H1 (cell line): ENCODE measurements at places on chromosomes 5 and 9.

DNA sequence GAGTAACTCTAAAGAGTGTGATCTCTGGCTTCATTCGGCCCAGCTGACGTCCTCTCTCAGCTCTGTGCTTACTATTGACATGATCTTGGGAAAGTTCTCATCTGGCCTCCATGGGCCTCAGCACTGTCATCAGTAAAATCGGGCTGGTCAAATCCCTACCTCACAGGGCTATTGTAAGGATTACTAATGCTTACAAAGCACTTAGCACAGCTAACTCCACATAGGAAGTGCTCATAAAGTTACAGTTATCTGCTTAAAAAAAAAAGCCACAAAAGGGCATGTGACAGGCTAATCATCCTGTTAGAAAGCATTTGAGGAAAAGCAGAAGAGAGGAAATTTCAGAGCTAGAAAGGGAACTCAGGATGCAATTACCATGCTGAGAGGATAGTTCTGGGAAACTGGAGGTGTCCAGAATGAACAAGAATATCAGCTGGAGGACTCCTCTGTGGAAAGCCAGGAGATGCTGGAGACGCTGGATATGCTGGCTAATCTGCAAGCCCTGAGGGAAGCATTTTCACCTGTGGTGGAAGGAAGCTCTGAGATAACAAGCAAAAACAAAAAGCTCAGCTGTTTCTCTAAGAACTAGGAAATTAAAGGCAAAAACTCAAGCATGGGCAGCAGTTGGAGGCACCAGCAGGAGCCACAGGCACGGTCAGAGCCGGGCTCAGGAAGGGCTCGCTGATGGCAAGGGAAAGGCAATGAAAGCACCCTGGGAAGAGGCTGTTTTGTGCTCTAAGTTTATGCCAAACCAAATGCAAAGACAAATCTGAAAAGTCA, 4.4 kb upstream of the BHMT start:
- no peak for DNase-seq

- DNase-seq, result no peak
Measured at GRCh38 chr5:103532086-103532734, 30.4 kb downstream of the NUDT12 start.

- DNase-seq, result no peak
Measured at GRCh38 chr5:137847687-137848086, 20.0 kb upstream of the MYOT start.

- no peak for DNase-seq
Measured at GRCh38 chr9:99811598-99812383, 9.9 kb upstream of the NR4A3 start.

GRCh38 chr5:166977911-166978422, 1313.5 kb upstream of the WWC1 start:
- DNase-seq, result no peak

DNA sequence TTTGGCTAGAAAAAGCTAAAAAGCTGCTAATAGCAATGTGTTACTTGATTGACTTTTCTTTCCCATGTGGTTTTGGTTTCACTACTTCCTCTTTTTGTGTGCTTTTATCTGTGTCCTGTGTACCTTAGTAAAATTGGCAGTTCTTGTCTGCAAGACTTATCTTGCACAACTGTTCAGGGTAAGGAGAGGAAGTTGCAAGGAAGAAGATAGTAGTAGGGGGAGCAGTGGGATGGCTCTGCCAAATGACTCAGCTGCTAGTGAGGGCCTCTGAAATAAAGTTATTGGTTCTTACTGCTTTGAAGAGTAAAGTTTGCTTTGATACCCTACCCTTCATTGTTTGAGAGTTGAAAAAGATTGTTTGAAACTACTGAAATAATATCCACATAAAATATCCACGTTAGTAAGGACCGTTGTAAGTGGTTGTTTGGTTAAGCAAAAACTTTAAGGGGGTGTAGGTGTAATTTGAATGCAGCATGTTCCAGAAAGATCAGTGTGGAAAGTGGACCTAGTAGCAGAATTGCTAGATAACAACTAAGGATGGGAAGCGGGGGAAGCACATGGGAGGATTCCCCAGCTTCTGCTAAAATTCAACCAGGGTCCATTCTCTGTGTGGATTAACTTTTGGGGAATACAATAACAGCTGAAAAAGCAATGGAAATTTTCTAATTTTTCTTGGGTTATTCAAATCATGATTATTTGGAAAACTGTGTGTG, 123.5 kb downstream of the SCAMP1 start:
- DNase-seq, result no peak

DNA sequence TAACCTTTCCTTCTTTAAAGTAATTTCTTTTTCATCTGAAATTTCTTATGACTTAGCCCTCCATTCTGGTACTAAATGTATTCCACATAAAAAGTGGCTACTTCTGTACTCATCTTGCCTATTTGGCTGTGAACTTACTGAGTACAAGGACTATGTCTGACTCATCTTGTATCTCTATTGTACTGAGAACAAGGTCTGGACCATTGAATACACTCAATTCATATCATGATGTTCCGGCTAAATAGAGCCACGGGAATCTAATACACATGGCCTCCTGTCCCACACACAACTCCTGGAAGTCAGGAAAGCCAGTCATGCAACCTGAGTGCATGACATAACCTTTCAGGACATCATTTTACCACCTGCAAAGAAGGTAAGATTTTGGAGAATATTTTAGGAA, 203.9 kb downstream of the PLK2 start:
- DNase-seq, result no peak

DNA sequence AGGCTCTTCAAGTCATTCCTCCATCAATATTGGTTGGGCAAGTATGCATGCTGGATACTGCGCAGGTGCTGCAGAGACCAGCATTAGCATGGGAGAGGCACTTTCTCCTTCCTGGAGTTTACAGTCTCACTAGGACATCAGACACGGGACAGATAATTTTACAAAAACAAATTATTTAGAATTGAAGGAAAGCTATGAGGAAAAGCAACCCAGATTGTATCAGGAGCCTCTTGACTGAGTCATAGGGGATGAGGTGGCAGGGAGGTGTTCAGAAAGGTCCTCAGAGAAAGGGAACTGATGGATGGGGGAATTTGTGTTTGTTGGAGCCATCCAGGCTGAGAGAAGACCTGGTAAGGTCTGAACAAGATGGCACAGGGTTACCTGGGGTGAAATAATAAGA, 24.5 kb upstream of the RAB14 start:
- DNase-seq, result no peak

DNA sequence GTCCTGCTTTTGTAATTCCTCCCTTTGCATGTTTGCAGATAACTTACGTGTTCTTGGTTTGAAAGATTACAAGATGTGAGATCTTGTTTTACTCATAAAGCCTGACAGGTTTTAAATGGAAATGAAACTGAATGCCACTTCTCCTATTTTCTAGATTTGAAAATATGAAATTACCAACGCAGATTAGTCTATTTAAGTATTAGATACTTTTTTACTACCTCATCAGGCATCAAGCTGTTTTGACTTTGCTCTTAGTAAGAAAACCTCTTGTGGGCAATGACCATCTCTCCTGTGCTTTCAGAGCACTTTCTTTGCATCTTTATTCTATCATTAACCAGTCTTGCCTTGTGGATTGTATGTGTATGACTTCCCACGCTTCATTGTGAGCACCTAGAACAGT, 3.5 kb downstream of the DMXL1 start:
- DNase-seq, result no peak

GRCh38 chr5:96785326-96786109, 22.2 kb downstream of the ERAP1 start:
- no peak for DNase-seq

DNA sequence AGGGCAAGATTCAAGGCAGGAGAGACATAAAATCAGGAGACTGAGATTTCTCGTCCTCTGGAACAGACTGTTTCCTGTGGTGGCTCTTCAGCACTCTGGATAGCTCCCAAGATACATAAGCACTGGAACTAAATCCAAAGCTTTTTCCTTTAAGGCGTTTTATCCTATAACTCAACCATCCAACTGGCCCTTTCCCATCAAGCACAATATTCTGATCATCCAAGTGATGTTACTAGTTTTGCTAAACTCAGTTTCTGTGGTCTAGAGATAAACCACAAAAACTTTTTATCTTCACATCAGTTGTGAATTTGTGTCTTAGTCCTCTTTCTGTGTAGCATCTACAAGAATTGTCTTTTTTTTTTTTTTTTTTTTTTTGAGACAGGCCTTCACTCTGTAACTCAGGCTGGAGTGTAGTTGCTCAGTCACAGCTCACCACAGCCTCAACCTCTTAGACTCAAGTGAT, 299.4 kb downstream of the COX7C start:
- no peak for DNase-seq

DNA sequence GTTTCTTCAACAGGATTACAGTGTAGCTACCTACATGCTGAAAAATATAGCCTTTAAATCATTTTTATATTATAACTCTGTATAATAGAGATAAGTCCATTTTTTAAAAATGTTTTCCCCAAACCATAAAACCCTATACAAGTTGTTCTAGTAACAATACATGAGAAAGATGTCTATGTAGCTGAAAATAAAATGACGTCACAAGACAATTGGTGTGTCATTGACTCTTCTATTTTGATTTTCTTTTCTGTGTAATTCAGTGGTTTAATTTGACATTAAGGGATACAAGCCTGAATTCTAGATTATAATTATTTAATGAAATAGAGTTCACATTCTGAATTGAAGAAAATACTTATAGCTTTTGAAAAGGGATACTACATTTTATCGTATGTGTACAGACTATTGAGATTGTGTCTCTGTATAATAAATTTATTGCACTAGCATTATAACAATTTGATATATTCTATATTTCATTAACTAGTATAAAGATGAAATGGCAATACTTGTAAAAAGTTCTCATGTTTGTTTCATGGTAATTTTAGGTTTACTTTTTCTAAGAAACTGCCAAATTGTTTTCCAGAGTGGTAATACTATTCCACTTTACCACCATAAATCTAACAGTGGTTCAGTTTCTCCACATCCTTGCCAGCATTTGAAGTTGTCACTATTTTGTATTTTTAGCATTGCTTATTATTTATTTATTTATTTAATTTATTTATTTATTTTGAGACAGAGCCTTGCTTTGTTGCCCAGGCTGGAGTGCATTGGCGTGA, 18.7 kb downstream of the ANXA1 start:
- no peak for DNase-seq
